Naive thymus-derived CD4-positive, alpha-beta T cell (primary cell): ENCODE measurements at places on chromosomes 5 and 9. TPM values are rescaled to one million over a fixed set of nuclear protein-coding genes. Genes with fewer than 3 reads are reported as not detected.

DNA sequence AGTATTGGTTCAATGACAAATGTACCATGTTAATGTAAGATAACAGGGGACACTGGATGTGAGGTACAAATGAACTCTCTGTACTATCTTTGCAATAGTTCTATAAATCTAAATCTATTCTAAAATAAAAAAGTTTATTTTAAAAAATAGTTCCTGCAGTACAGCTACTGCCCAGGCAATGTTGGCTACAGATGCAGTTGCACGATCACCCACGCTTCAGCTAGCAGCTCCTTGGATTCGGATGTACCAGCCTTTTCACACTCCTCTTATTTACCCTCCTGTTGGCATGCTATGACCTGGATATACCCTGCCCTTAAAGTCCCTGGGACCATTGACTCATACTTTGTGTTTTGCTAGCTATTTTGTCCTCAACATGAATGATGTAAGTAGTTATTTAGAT is 185.4 kb upstream of the SMARCA2 start:
- DNase-seq, result no peak

The TEX48 gene
- polyA plus RNA-seq, result not detected

The PCDHB13 gene
- not detected for polyA plus RNA-seq

DNA sequence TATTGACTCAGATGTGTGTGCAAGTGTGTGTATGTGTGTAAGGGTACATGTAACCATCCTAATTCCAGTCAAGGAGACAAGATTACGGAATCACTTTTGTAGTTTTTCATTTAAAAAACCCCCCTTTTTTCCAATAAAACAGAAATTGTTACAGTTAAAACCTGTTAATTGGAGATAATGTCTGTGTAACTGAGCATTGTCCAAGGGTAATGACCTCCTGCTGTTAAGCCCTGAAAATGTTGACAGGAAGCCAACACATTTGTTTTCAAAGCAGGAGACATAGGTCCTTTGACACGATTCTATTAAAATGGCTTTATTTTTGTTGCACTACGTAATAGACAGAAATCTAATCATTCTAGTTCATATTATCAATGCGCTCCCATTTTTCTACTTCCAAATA is 457.3 kb upstream of the ARRDC3 start:
- DNase-seq, result no peak

The FGF10 gene
- not detected for polyA plus RNA-seq

The SLIT3 gene
- not detected for polyA plus RNA-seq

DNA sequence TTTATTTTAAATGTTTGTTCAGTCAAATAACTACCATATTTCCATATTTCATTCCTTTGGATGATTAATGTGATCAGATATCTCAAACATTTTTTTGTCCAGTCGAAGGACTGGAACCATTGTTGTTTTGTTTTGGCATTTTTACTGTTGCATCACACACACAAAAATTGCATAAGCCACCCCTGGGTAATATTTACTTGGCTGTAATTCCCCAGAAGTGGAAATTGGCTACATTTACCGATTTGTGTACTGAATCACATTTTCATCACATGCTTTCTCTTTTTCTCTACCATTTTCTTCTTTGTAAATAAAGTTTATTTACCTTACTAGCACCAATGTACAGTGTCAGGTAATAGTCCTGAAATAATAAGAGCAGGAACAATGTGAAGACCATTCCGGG is 1729.7 kb upstream of the WWC1 start:
- DNase-seq, result no peak

GRCh38 chr5:124460642-124461041 is 285.8 kb downstream of the ZNF608 start:
- DNase-seq, result no peak

DNA sequence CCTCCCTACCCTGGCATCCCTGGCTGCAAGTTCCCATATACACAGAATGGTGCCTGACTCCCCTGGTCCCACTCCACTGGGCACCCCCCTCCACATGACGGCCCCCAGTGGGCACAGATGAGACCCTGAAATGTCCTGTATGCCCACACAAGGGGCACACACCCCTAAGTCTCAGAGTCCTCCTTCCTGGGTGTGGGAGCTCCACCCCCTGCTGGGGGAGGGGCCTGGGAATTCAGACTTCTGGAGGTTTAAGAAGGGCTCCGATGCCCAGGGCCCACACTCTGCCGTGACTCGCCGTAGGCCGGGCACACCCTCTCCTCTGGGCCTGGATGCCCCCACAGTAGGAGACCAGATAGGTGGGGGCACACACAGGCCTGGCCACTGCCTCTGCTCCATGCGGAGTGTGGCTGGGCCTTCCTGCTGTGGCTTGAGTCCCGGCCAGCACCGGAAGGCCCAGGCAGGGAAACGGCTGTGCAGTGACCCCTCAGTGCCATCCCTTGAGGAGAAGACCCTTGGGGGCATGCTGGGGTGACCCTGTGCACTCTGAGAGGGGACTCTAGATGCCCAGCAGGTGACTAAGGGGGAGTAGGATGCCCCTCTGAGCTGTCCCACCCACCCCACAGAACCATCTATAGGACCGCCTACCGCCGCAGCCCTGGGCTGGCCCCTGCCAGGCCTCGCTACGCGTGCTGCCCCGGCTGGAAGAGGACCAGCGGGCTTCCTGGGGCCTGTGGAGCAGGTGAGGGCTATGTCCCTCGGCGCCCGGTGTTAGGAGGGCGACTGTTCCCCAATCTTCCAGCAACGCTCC is 6.5 kb downstream of the EGFL7 start:
- no peak for DNase-seq

- no peak for DNase-seq
Observed at GRCh38 chr5:75152860-75153259, 83.8 kb downstream of the ANKRD31 start.

The GADD45G gene
- not detected for polyA plus RNA-seq

DNA sequence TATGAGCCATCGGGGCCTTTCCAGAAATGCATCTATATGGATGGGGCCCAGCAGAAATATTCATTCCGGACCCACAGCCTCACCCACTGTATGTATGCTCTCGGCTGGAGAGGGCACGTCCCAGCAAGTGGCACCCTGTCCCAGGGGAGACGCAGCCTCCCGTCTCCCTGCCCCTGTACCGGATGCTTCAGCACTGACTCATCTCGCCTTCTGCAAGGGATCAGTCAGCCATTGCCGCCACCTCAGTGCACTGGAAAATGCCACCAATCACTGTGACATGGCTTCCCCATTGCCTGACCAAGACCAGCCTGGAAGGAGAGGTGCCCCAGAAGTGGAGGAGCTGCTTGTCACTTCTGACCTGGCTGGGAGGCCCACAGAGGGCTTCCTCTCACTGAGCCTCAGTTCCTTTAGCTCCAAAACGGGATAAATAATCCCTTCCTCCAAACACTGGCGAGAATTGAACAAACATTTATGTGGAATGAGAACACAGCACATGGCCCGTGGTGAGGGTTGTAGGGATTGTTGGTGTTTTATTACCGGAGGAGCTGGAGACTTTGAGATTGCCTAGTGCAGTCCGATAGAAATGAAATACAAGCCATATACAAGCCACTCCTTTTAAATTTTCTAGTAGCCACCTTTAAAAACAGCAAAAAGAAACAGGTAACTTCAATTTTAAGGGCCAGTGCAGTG is 43.9 kb upstream of the ORM1 start:
- DNase-seq, result no peak

GRCh38 chr9:37248651-37249163 is 128.3 kb downstream of the ZCCHC7 start:
- DNase-seq, result no peak

GRCh38 chr5:29990681-29991080 is 1202.8 kb upstream of the CDH6 start:
- no peak for DNase-seq

The EQTN gene
- not detected for polyA plus RNA-seq

- no peak for DNase-seq
Observed at GRCh38 chr5:33244441-33245150, 196.2 kb upstream of the TARS1 start.

GRCh38 chr9:132768932-132769905 is 99.0 kb downstream of the GTF3C4 start:
- peak; percentile 42 for DNase-seq

DNA sequence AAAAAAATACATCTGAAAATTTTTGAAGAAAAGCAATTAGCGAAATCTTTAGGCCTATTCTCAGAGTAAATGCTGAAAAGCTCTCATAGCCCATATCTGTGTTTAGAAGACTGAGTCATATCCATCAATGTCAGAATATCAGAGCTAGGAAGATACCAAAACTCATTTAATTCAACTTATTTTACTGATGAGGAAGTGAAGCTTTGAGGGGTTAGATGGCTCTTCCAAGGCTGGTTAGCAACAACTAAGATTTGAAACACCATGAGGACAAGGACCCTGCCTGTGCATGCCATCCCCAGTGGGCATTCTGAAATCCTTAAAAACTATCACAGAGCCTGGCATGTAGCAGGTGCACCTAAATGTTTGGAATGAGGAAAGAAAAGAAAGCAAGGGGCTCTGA is 2.5 kb downstream of the FREM1 start:
- no peak for DNase-seq

The IGFBPL1 gene
- not detected for polyA plus RNA-seq

The IFNK gene
- polyA plus RNA-seq, result not detected
